T-helper 17 cell (primary cell): ENCODE measurements at places on chromosomes 1 and 21. TPM values are rescaled to one million over a fixed set of nuclear protein-coding genes. Genes with fewer than 3 reads are reported as not detected.

- H3K27ac ChIP-seq: no peak overlapping the region
- DNase-seq: no peak
- H3K4me3 ChIP-seq: no peak overlapping the region
- H3K4me1 ChIP-seq: peaks cover 20% of the 10 kb centered on the region
These were observed 57.5 kb upstream of the EPS8L3 start for GRCh38 chr1:109821221-109821669.

The MEX3A gene
- total RNA-seq: not detected

The KRTAP12-3 gene
- not detected for total RNA-seq

DNA sequence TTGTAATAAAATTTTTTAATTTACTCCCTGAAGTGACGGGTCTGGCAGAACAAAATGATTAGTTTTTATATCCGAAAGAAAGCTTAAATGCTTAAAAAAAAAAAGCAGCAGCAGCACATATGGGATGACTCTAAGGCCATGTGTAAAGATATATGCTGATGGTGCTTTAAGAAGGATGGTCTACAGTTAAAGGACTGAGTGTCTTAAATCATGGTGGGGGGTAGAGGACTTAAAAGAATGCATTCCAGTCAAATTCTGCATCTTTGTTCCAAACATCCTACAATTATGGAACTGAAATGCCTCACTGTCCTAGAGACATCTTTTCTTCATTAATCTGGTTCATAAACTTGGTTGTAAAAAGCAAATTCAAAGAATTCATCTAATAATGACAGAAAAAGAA lies 7.0 kb downstream of the KDM5B start:
- no peak overlapping the region for H3K27ac ChIP-seq
- H3K4me3 ChIP-seq: no peak overlapping the region
- H3K36me3 ChIP-seq: no peaks in the 10 kb centered on the region
- peaks cover 30% of the 10 kb centered on the region for H3K4me1 ChIP-seq

- no peak for DNase-seq
- H3K4me1 ChIP-seq: no peaks in the 10 kb centered on the region
- H3K27ac ChIP-seq: no peak overlapping the region
These were observed 100.4 kb upstream of the USH2A start for GRCh38 chr1:216523449-216524190.

- no peak for DNase-seq
- no peaks in the 10 kb centered on the region for H3K4me1 ChIP-seq
- no peak overlapping the region for H3K4me3 ChIP-seq
- no peak overlapping the region for H3K27ac ChIP-seq
These were observed 1707.7 kb downstream of the BRINP3 start for GRCh38 chr1:188769936-188770335.

DNA sequence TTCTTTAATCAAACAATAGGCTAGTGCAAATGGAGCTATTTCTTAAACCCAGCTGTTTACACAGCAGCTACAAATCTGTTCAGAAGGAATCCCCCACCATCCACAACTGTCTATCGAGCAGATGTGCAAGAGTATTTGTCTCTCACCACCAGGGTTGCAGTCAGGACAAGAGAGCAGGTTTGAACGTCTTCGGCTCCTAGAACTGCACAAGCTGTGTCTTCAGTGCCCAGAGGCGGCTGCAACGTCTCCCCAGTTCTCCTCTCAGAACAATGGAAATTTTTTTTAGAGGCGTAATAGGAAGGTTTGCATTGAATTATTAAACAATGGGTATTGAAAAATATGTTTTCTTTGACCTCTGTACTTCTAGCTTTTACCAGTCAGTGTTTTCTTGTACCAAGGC lies 7.3 kb downstream of the OVAAL start:
- peaks cover 24% of the 10 kb centered on the region for H3K27me3 ChIP-seq
- no peak overlapping the region for H3K4me3 ChIP-seq
- no peak for DNase-seq
- no peak overlapping the region for H3K27ac ChIP-seq
- no peaks in the 10 kb centered on the region for H3K36me3 ChIP-seq

DNA sequence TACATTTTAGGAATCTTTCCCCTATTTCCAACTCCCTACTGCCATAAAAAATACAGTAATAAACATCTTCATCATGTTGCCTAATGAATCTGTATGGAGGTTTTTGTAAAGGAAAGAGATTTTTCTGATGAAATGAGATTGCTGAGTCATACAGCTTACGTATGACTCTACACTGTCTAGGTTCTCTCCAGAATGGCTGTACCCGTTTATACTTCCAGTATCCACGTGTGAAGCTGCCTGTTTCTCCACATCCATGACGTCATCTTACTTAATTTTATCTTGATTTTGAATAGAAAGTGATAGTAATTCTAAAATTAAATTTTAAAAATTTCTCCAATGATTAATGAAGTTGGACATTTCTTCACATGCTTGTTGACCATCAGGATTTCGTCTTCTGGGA lies 103.7 kb downstream of the COQ8A start:
- H3K36me3 ChIP-seq: peaks cover 2% of the 10 kb centered on the region
- H3K27me3 ChIP-seq: peaks cover 41% of the 10 kb centered on the region
- H3K4me3 ChIP-seq: no peak overlapping the region
- no peak for DNase-seq

GRCh38 chr1:184520336-184520735 lies 133.5 kb downstream of the C1orf21 start:
- no peak overlapping the region for H3K4me3 ChIP-seq
- H3K4me1 ChIP-seq: no peaks in the 10 kb centered on the region
- H3K27ac ChIP-seq: no peak overlapping the region
- no peak for DNase-seq
- no peaks in the 10 kb centered on the region for H3K36me3 ChIP-seq

DNA sequence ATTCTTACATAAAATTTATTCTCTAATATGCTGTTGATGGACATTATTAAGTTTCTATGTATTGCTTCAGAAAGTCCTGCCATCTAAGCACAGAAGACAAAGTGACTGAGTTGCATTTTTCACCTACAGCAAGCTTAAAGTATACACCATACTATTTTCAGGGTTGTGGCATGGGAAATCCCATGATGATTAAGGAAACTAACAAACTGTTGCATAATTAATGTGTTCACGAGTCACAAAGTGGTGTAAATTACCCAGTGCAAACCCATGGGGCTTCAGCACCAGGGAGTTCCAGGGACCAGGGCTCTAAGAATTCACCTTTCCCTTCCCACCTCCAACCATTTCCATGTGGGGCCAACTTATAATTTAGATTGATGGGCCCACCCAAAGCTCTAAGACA lies 81.9 kb upstream of the NR5A2 start:
- H3K4me1 ChIP-seq: peaks cover 8% of the 10 kb centered on the region
- H3K27ac ChIP-seq: no peak overlapping the region
- H3K4me3 ChIP-seq: no peak overlapping the region
- DNase-seq: no peak
- peaks cover 18% of the 10 kb centered on the region for H3K27me3 ChIP-seq

GRCh38 chr21:15793550-15794235 lies 63.9 kb downstream of the USP25 start:
- DNase-seq: no peak
- peaks cover 3% of the 10 kb centered on the region for H3K36me3 ChIP-seq
- no peak overlapping the region for H3K4me3 ChIP-seq
- no peaks in the 10 kb centered on the region for H3K27me3 ChIP-seq
- peaks cover 45% of the 10 kb centered on the region for H3K4me1 ChIP-seq

- DNase-seq: no peak
- no peaks in the 10 kb centered on the region for H3K36me3 ChIP-seq
- H3K27ac ChIP-seq: no peak overlapping the region
These were observed 243.9 kb downstream of the RRAGC start for GRCh38 chr1:38615680-38616079.

- DNase-seq: no peak
- peaks cover 38% of the 10 kb centered on the region for H3K27me3 ChIP-seq
- H3K27ac ChIP-seq: no peak overlapping the region
These were observed 54.3 kb downstream of the NGF start for GRCh38 chr1:115283681-115284146.

- H3K27me3 ChIP-seq: no peaks in the 10 kb centered on the region
- H3K4me1 ChIP-seq: no peaks in the 10 kb centered on the region
- no peak for DNase-seq
- no peak overlapping the region for H3K4me3 ChIP-seq
These were observed 133.0 kb downstream of the LRRC7 start for GRCh38 chr1:69700770-69701169.

DNA sequence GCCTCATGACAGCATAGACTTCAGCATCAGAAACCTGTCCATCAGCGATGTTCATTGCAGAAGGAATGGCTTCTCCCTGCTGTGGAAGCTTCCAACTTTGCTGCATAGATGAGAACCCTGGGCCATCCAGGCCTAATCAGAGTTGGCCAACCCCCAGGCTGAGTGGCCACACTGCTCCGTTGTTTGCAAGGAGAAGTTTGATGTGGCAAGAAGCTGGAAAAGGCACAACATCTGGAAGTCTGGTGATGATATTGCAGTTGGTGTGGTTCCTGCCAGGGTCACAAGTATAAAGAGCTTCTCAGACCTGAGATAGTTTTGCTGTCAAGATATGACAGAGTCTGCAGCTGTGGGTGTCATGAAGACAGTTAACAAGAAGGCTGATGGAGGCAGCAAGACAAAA lies 41.2 kb downstream of the RHOU start:
- H3K4me3 ChIP-seq: no peak overlapping the region
- H3K36me3 ChIP-seq: no peaks in the 10 kb centered on the region
- no peaks in the 10 kb centered on the region for H3K4me1 ChIP-seq
- DNase-seq: no peak

The SPATA45 gene
- total RNA-seq: not detected

The C1orf94 gene
- total RNA-seq: not detected

The C4BPA gene
- not detected for total RNA-seq
